ENCODE measurements at places on chromosomes 3 and 15. TPM values are rescaled to one million over a fixed set of nuclear protein-coding genes. Genes with fewer than 3 reads are reported as not detected.

RTP1 gene
- total RNA-seq, result not detected

IGDCC3 gene
- 0.69 TPM for total RNA-seq

TRAT1 gene
- 0.59 TPM for total RNA-seq

GRCh38 chr3:178456621-178457285, 79.5 kb upstream of the KCNMB2 start:
- peak; percentile 20 for DNase-seq

- DNase-seq, result no peak
These were observed 60.9 kb upstream of the EIF1B start for GRCh38 chr3:40248591-40248990.

DNA sequence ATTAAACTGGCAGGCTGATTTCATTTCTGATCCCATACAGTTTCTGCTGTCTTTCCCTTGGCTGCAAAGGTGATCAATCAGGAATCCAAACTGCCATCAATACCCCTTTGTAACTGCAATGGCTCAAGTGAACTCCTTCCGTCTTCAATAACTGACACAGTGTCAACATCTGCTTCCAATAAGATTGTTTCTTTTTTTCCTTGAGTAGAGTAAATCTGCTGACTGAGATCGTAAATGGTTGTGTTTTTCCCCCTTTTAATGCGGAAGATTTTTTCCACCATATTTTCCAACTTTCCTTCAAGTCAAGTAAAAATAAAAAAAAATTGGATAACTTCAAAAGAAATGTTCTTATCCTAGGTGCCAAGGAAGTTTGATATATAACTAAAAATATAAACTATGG, 48.7 kb downstream of the VGLL3 start:
- DNase-seq, result peak; percentile 88

- no peak for DNase-seq
These were observed 104.2 kb downstream of the THRB start for GRCh38 chr3:24390169-24391130.

GRCh38 chr3:176041812-176042211, 1155.5 kb downstream of the TBL1XR1 start:
- DNase-seq, result peak; percentile 62

DNA sequence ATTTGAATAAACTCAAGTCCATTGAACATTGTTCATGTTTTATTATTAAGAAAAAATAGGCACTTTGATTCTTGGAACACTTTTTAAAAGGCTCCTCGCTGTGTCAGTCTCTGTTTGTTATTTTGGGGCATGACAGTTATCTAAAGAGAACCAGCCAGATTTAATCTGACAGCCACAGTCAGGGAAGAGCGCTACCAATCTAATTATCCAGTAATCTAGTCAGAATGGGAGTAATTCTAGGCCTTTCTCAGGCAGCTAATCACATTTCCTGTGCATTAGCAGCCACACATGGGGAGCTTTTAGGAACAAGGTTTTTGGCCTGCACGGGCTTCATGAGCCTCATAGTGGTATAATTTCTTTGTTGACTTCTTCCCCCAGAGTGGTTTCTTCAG, 362.2 kb downstream of the RBMS3 start:
- DNase-seq, result no peak

ZNF80 gene
- not detected for total RNA-seq
